ENCODE measurements at places on chromosomes 3 and 15.

DNA sequence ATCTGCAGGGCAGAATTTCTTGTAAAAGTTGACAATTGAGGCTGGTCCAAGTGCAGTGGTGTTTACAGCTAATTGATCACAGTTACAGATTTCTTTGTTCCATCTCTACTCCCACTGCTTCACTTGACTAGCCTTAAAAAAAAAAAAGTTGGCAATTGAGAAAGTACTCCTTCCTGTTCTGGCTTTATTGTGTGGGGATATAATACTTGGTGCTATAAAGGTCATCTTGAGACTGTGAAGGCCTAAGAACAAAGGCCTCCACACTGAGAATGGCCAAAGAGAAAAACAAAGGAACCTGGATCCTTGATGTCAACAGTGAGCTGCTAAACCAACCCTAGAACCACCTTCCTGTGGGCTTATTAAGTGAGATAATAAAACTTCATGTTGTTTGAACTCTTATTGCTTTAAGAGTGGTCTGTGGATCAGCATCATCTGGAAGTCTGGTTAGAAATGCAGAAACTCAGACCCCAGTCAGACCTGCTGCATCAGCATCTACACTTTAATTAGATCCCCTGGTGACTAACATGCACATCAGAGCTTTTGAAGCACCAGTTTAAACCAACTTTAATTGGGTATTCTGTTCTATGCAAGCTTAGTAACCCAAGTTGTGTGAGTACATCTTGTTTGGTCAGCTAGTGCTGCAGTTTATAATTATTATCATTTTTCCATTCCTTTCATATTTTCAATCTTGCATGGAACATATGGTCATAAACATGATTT lies 55.2 kb downstream of the TMOD3 start:
- DNase-seq: no peak

DNA sequence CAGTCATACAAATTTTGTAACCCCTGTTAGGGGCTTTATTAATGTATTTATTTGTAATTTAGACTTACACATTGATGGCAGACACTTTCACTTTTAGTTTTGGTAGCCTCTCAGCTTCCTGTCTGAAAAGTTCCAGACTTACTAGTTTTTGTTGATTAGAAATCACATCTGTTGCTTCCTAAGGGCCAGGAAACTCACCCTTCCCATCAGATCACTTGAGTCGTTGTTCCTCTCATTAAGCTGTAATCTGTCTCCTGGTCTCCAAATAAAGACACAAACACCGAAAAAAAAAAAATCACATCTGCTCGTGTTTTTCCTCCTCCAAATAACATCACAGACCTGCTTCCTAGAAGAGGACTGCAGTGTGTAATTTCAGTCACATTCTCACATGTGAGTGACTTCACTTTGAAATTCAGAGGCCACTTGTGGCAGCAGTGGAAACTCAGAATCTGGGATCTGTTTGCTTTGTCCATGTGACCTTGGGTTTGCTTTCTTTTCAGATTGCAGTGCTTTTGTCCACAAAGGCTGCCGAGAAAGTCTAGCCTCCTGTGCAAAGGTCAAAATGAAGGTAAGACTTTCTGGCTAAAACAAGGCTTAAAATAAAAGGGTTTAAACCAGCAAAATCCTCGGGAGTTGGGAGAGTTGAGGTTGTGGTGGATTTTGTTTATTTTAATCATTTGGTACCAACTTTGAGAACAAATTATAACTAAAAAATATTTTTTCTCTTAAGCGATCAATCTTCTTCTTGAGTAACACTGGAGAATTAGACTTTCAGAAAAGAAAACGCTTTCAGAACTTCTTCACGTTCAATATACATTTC lies 87.0 kb downstream of the KLHL25 start:
- DNase-seq: no peak

- DNase-seq: no peak
Observed at GRCh38 chr3:112460519-112461195, 38.6 kb downstream of the BTLA start.

- no peak for DNase-seq
Observed at GRCh38 chr3:99928771-99929744, 111.4 kb downstream of the CMSS1 start.

DNA sequence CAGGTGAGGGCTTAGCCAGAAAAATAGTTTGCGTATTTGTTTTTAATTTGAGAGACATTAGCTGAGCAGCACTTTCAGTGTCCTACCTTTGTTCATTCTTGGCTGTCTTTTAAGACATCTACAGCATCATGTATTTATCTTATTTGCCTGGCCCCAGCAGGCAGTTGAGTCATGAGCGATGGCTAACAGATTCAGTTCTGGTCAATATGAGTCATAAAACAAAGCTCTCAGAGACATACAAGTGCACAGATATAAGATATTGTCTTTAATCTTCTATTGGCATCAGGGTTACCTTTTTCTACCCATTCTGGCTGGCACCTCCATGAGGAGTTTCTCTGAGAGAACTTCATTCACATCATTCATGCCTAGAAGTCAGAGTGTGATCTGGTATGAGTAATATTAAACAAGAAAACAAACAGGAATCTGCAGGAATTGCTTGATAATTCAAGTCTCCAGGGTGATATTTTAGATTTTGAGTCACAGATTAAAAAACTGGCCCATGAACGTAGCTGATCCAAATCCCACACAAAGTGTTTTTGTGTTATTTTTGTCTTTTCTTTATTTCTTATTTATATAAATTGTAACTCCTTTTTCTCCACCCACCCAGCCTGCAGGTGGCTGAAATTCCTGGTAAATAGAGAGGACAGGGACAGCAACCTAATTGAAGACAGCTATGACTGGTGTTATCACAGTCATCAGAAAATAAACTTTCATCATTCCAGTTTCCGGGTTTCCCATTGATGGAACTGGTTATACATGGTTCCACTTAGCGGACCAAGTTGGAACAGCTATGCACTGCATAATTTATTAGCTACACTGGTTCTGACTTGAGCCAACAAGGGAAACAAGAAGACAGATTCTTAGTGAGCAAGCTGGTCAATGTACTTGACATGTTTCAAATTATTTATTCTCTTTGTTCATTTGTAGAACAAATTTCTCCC lies 47.3 kb downstream of the PLSCR2 start:
- DNase-seq: no peak

DNA sequence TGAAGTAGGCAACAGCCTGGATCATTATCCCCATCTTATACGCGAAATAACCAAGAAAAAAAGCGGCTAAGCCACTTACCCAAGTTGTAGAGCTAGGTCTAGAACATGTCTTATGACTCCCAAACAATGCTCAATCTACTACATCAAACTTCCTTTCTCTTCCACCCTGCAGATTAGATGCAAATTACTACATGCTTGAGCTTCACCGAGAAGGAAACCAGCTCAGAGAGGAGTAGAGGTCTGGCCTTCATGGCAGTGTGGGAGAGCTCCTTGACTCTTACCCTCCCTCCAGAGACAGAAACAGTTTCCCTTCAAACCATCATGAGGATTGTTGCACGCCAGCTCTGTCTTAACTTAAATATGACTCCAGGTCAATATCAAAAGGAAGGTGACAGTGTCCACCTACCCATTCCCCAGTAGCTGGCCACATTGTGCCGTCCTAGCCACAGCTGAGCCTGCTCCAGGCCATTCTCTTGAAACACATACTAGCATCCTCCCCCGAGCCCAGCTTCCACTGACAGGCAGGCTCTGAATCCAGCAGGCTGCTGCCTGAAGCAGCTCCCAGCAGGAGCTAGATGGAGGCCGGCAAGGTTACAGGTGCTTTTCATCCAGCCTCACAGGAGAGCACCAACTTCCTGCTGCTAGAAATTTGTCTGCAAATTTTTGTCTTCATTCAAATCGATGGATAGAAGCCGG lies 56.8 kb downstream of the CPN2 start:
- DNase-seq: no peak

DNA sequence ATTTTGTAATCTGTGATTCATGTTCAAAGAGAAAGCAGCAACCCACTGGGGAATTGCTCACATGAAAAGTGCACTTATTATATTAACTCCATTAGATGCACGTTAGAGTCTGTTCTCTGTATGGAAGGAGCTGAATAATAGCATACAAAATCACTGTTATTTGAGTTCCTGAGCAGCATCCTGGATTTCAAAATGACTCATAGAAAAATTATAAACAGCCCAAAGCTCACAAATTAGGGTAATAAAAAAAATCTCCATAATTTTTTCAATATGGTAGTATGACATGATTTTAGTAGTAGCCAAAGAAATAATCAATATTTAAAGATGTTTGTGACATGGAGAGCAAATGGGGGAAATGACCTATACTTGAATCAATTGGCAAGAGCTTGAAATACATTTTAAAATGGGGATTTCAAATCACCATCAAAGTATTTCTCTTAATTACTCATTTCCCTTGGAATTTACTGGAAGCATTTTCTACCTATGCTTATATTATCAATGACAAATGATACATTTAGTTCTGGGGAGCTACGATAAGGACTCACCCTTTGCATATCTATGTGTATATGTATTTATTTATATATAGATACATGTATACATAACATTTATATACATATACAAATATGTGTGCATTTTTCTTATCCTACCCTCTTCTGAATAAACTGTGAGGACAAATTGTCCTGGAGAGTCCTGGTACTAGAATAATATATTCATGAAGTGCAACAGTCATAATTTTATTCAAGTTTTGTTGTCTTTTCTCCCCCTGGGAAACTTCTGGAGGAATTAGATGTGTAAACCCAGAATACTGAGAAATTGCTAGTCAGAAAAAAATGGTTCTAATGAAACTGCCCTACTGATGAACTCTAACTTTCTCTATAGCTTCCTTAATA lies 116.3 kb downstream of the RPL22L1 start:
- DNase-seq: no peak

GRCh38 chr3:163462446-163462845 lies 1615.8 kb downstream of the SI start:
- no peak for DNase-seq

DNA sequence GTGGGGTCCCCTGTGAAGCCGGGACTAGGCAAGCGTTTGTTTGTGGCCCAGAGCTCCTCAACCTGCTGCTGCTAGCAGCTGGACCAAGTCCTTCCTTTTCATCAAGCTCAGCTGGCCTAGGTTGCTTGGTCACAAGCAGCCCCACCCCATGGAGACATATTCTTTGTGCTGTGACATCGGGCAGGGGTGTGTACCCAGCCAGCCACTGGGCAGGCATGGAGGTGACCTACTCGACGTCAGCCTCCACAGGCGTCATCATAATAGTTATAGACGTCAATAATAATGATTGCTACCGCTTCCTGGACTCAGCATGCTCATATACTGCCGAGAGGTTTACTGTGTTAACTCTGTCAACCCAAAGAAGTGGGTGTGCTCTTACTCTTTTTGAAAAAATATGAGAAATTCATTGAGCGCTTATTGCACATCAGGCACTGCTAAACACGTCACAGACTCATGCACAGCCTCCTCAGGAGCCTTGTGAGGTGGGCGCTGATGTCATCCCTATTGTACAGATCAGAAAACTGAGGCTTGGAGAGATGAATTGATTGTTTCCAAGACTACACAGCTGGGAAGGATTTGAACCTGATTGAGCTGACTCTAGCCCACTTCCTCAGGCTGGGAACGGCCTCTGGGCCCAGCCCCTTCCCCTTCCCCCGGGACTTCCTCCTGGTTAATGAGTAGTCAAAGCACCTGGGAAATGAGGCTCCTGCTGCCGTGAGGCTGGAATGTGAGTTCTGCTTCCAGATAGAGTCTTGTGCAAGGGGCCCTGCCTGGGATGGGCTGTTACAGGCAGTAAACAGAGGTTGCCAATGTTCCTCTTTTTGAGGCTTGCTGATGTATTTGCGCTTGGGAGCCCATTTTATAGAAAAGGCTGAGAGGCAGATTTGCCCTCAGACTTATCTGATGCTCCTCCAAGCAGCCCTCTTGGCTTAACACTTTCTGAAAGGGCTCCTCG lies 16.2 kb downstream of the SLC6A6 start:
- DNase-seq: no peak

DNA sequence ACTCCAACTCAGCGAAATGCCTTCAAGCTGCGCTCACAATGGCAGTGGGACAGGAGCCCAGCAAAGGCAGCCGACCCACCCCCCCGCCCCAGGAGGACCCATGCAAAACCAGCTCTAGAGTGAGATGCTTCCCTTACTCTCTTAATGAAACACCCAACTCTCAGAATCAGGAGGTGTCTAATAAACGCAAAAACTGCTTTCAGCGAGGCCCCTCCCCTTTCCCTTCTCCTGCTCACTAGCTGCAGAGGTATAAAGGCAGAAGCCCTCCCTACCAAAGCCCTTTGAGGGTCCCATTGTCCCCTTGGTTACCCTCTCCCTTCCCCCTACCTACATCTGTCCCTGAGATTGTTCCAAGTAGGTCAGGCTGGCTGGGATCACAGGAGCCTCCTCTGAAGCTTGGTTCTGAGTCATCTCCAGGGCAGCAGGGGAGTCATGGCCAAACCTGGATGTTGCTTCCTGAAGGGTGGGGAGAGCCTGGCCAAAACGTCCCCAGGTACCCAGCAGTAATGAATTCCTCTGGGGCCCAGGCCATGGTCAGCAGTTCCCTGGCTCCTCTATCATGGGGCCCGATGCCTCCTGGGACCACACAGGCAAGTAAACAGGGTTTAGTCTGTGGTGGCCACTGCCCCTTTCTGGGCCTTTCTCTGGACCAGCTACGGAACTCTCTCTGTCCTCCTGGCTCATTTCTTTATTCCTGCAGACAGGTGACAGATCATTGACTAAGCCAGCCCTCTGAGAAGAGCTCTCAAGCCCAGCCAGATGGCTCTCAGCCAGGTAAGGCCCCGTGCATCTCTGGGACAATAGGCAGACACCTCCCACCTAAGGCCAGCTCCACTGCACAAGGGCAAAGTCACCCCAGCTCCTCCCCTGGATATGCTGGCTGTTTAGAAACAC lies 8.6 kb downstream of the KLHL25 start:
- no peak for DNase-seq

GRCh38 chr3:14553871-14554270 lies 13.7 kb upstream of the GRIP2 start:
- DNase-seq: no peak

- DNase-seq: no peak
Observed at GRCh38 chr3:135690664-135691063, 274.9 kb upstream of the PPP2R3A start.

GRCh38 chr3:139123377-139124095 lies 78.8 kb upstream of the PRR23C start:
- no peak for DNase-seq

DNA sequence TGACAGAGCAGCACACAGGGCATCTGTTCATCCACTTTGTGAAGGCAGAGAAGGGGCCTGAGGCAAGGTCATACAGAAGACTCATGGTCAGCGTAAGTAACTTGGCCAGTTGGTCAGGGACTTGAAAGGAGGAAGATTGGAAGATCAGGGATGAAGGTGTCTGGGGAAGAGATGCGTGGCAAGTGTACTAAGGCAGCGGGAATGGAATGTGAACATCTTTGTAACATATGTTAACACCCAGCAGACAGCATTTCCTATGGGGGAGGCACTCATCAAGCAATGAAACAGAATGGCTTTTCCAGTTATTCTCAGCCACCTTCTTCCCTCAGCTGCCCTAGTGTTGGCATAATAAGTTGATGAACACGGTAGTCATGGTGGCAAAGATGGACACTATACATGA lies 7.8 kb upstream of the RFC4 start:
- no peak for DNase-seq

GRCh38 chr15:39543651-39544050 lies 37.2 kb upstream of the THBS1 start:
- no peak for DNase-seq

- DNase-seq: no peak
Observed at GRCh38 chr3:36476286-36476942, 96.1 kb downstream of the STAC start.

Data from stimulated activated CD4-positive, alpha-beta T cell treated with anti-CD3 and anti-CD28 coated beads, Interleukin-2, amount 100 ng/mL, for 4 hours (primary cell).